ENCODE measurements at places on chromosomes 6 and 20. TPM values are rescaled to one million over a fixed set of nuclear protein-coding genes. Genes with fewer than 3 reads are reported as not detected.

Gene IL17F
- 1.2 TPM for polyA plus RNA-seq

DNA sequence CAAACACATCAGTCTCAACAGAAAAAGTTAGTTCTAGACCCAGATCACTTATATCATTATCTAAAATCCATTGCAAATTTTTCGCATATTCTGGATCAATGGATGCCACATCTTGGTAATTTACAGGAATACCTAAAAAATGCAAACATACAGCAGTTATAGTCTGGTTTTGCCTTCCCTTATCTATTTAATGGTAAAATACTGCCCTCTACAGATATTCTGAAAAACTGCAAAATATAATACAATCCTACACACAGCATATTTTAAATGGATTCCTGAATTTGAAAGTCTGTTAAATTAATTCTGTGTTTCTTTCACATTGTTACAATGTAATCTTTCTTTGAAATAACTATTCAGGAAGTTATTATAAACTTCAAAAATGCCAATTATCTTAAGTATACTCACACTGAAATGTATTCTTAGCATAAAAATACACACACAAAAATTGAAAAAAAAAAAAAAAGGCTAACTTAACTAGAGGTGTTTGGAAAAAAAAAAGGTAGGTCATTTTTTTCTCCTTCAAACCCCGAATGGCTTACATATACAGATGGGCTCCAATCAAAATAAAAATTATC lies 88.4 kb downstream of the HACE1 start:
- no peaks in the 10 kb centered on the region for H3K4me1 ChIP-seq
- DNase-seq, result peak; percentile 23
- H3K27me3 ChIP-seq, result no peaks in the 10 kb centered on the region
- H3K36me3 ChIP-seq, result peaks cover 8% of the 10 kb centered on the region
- no peak overlapping the region for H3K4me3 ChIP-seq
- H3K27ac ChIP-seq, result no peak overlapping the region

GRCh38 chr20:59024111-59024530 lies 4.9 kb downstream of the TUBB1 start:
- H3K27ac ChIP-seq, result no peak overlapping the region
- H3K36me3 ChIP-seq, result peaks cover 5% of the 10 kb centered on the region
- DNase-seq, result no peak
- H3K27me3 ChIP-seq, result no peaks in the 10 kb centered on the region

DNA sequence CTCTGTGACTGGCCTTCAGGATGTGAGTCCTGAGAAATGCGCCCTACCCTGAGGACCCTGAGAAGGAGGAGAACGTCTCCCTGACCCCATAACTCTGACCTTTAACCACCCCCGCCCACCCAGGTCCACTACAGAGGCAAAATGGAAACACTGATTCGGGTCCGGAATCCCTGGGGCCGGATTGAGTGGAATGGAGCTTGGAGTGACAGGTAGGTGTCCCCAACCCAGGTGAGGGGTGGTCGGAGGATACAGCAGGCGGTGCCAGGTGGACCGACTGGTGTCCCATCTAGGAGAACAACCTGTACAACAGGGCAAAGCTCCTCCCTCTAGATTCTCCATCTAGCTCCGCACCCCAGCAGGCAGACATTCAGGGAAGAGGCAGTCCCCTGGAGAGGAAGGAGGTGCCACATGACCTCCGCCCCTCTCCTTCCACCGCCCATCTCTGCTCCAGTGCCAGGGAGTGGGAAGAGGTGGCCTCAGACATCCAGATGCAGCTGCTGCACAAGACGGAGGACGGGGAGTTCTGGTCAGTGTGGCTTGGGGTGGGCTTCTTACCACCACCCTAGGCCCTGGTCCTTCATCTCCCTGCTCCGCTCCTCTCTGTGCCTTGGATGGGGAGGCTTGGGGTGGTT lies 17.6 kb downstream of the CAPN11 start:
- H3K4me1 ChIP-seq, result peaks cover 5% of the 10 kb centered on the region
- H3K4me3 ChIP-seq, result no peak overlapping the region
- H3K36me3 ChIP-seq, result no peaks in the 10 kb centered on the region
- H3K27me3 ChIP-seq, result no peaks in the 10 kb centered on the region
- no peak for DNase-seq
- no peak overlapping the region for H3K27ac ChIP-seq

- H3K27me3 ChIP-seq, result no peaks in the 10 kb centered on the region
- no peak for DNase-seq
- no peak overlapping the region for H3K27ac ChIP-seq
- H3K4me1 ChIP-seq, result no peaks in the 10 kb centered on the region
- H3K36me3 ChIP-seq, result no peaks in the 10 kb centered on the region
These were observed 41.1 kb downstream of the CNR1 start for GRCh38 chr6:88124925-88125557.

DNA sequence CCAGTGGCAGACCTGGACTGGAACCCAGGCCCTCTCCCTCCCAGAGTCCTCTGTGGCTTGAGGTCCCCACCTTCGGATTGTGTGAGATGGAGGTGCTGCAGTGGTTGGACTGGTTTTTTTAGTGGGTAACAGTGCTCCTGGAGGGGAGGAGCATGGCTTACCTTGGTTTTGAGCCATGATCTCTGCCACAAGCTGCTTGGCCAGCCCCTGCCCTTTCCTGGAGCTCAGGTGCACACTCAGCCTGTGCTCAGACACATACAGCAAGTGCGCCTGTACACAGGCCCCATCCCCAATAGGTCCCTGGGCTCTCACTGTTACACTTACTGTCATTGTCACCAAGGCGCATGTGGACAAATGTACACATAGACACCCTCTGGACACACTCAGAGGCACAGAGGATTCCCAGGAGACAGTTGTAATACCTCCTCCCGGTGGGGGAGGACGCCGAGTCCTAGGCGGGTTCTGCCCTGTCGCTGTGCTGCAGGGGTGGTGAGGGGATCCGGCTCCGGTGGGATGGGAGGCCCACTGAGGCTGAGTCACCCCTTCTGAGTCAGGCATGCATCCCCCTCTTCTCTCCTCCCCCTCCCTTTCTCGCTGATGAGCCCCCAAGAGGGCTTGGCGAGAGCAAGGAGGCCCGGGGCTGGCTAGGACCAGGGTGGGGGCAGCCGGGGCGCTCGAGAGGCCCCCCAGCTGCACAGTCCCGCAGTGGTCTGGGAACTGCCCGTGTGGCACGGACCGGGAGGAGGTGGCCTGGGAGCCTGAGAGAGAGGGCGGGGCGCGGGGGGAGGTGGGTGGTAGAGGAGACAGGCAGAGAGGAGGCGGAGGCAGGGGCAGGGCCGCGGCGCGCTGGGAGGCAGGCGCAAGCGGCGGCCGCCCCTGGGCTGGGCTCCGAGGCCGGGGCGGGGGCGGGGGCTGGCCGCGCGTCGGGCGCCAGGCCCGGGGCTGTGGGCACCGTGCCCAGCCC lies 522 bp upstream of the EPB41L1 start:
- H3K4me1 ChIP-seq, result peaks cover 21% of the 10 kb centered on the region
- no peak overlapping the region for H3K27ac ChIP-seq
- peak; percentile 77 for DNase-seq
- H3K27me3 ChIP-seq, result no peaks in the 10 kb centered on the region
- peak overlapping the region; percentile 52 for H3K4me3 ChIP-seq
- peaks cover 3% of the 10 kb centered on the region for H3K36me3 ChIP-seq

- no peaks in the 10 kb centered on the region for H3K4me1 ChIP-seq
- H3K36me3 ChIP-seq, result no peaks in the 10 kb centered on the region
- no peaks in the 10 kb centered on the region for H3K27me3 ChIP-seq
- no peak overlapping the region for H3K27ac ChIP-seq
- DNase-seq, result no peak
These were observed 422.6 kb upstream of the MMS22L start for GRCh38 chr6:97705568-97705967.

DNA sequence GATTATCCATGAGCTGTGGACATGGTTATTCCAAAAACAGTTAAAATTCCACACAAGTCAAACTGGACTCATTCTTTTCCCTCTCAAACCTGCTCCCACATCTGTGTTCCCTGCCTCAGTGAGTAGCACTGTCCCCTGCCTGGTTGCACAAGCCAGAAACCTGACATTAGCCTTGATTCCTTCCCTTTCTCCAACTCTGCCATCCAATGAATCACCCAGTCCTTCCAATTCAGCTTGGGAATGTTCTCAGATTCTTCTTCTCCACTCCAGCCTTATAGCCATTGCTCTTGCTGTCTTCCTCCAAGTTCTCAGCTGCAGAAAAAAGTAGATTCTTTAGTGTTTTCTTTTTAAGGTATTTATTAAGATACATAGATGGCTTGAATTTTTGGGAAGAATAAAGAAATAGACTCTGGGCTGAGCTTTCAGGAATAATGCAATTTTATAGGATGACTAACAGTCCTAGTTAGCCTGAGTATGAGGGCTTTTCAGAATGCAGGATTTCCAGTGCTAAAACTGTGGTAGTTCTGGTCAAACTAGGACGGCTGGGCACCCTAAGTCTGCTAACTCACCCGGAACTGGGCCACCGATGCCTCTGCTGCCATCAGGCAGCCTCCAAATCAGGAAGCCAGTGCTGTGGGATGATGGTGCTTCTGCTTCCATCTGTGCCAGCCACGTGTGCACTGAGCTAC lies 18.2 kb upstream of the SASH1 start:
- no peaks in the 10 kb centered on the region for H3K4me1 ChIP-seq
- no peaks in the 10 kb centered on the region for H3K27me3 ChIP-seq
- H3K4me3 ChIP-seq, result no peak overlapping the region
- no peak overlapping the region for H3K27ac ChIP-seq
- H3K36me3 ChIP-seq, result no peaks in the 10 kb centered on the region

GRCh38 chr20:24738058-24738775 lies 210.9 kb upstream of the CST7 start:
- H3K27me3 ChIP-seq, result no peaks in the 10 kb centered on the region
- H3K4me1 ChIP-seq, result no peaks in the 10 kb centered on the region

GRCh38 chr6:139472351-139473015 lies 98.0 kb upstream of the CITED2 start:
- peak overlapping the region; percentile 21 for H3K27ac ChIP-seq
- no peaks in the 10 kb centered on the region for H3K27me3 ChIP-seq
- H3K4me3 ChIP-seq, result no peak overlapping the region
- no peak for DNase-seq
- H3K36me3 ChIP-seq, result no peaks in the 10 kb centered on the region

Gene CST5
- polyA plus RNA-seq, result not detected

Measured in small intestine (tissue), 16 donors.